ENCODE measurements at places on chromosomes 16 and 17.
A peak's percentile ranks its signal among the peaks of the same experiment; 100 is the strongest.

DNA sequence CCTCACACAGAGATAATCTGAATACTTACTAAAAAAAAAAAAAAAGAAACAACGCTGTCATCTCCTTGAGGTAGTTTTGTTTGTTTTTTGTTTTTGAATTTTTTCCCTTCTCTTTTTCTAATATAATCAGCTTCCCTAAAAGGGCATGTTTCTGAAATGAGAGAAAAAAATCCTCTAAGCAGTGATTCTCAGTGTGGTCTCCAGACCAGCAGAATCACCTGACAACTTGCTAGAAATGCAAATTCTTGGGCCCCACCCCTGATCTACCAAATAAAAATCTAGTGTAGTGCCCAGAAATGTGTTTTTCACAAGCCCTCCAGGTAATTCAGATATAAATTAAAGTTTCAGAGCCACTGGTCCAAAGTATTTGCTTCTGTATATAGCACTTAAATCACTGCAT, 65.4 kb downstream of the SSH2 start:
- no peaks in the 10 kb centered on the region for H3K27me3 ChIP-seq
- H3K27ac ChIP-seq, result no peak overlapping the region
- no peak for DNase-seq

GRCh38 chr17:6592173-6592572, 35.8 kb upstream of the PITPNM3 start:
- H3K27ac ChIP-seq, result no peak overlapping the region
- H3K4me3 ChIP-seq, result no peak overlapping the region
- H3K4me1 ChIP-seq, result no peaks in the 10 kb centered on the region
- no peaks in the 10 kb centered on the region for H3K27me3 ChIP-seq
- no peak for DNase-seq

- H3K4me1 ChIP-seq, result no peaks in the 10 kb centered on the region
- no peak overlapping the region for H3K27ac ChIP-seq
- H3K4me3 ChIP-seq, result no peak overlapping the region
- no peaks in the 10 kb centered on the region for H3K36me3 ChIP-seq
- no peak for DNase-seq
- H3K27me3 ChIP-seq, result no peaks in the 10 kb centered on the region
Observed at GRCh38 chr17:50322271-50322670, 23.7 kb upstream of the XYLT2 start.

- H3K4me3 ChIP-seq, result no peak overlapping the region
- H3K27ac ChIP-seq, result no peak overlapping the region
- no peaks in the 10 kb centered on the region for H3K36me3 ChIP-seq
- DNase-seq, result no peak
- H3K4me1 ChIP-seq, result peaks cover 13% of the 10 kb centered on the region
- no peaks in the 10 kb centered on the region for H3K27me3 ChIP-seq
Observed at GRCh38 chr17:8692916-8693315, 51.7 kb downstream of the CCDC42 start.

- peaks cover 88% of the 10 kb centered on the region for H3K36me3 ChIP-seq
- H3K4me3 ChIP-seq, result no peak overlapping the region
- no peaks in the 10 kb centered on the region for H3K27me3 ChIP-seq
- no peak overlapping the region for H3K27ac ChIP-seq
- H3K4me1 ChIP-seq, result no peaks in the 10 kb centered on the region
Observed at GRCh38 chr16:4882000-4882632, 34.8 kb downstream of the UBN1 start.

- H3K4me1 ChIP-seq, result peaks cover 12% of the 10 kb centered on the region
- H3K27me3 ChIP-seq, result no peaks in the 10 kb centered on the region
- H3K4me3 ChIP-seq, result no peak overlapping the region
- H3K27ac ChIP-seq, result no peak overlapping the region
- DNase-seq, result no peak
- H3K36me3 ChIP-seq, result no peaks in the 10 kb centered on the region
Observed at GRCh38 chr17:6509921-6510320, 46.4 kb downstream of the PITPNM3 start.

DNA sequence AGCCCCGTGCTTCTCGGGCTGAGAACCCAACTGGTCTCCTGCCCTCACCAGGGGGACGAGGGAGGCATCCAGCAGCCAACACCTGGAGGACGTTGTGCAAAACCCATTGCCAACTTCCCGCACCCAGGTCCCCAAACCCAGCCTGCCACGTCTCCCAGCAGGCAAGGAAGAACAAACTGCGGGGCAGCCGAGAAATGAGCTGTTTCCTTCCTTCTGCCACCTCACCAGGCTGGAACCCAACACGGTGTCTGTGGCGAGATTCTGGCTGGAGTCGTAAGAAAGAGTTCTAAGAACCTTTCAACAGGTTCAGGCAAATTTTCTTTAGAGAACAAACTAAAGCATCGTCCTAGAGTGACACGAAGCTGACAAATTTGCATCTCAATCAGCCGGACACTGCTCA, 3.6 kb downstream of the SLC43A2 start:
- H3K36me3 ChIP-seq, result no peaks in the 10 kb centered on the region
- H3K27ac ChIP-seq, result no peak overlapping the region
- DNase-seq, result no peak
- H3K27me3 ChIP-seq, result no peaks in the 10 kb centered on the region

DNA sequence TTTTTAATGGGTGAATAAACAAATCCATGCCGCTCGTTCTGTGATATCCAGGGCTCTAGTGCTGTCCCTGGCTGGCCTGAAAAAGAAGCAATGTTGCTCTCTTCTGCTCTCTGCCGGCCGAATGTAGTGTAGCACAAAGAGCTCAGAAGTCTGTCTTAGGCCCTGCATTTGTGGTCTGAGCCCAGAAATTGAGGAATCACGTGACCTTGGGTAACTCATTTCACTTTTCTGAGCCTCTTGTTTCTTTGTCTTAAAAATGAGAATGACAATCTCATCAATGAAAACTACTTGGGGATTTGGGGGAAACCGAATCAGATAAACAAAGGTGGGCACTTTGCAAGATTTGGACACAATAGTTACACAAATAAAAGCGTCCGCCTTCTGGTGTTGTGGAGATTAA, 381.6 kb upstream of the ASIC2 start:
- no peak overlapping the region for H3K27ac ChIP-seq
- DNase-seq, result peak; percentile 17
- H3K27me3 ChIP-seq, result no peaks in the 10 kb centered on the region
- no peaks in the 10 kb centered on the region for H3K4me1 ChIP-seq
- no peak overlapping the region for H3K4me3 ChIP-seq

DNA sequence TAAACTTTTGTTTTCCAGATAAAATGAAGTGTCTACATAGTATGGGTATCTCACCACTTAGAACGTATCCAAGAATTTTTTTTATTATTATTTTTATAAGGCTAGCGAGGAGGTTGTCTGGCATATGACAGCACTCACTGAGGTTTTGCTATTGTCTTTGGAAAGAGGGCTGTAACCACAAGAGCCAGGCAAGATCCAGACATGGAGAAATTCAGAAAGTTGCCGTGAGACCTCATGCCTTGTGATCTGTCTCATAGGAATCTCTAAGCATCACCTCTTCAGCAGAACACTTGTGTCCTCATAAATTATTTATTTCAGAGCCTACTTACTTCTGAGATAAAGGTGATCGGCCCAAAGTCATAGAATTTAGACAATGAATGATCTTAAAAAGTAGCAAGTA, 410.8 kb downstream of the CDH11 start:
- DNase-seq, result no peak
- no peaks in the 10 kb centered on the region for H3K36me3 ChIP-seq
- H3K4me3 ChIP-seq, result no peak overlapping the region
- no peaks in the 10 kb centered on the region for H3K4me1 ChIP-seq
- H3K27me3 ChIP-seq, result no peaks in the 10 kb centered on the region

DNA sequence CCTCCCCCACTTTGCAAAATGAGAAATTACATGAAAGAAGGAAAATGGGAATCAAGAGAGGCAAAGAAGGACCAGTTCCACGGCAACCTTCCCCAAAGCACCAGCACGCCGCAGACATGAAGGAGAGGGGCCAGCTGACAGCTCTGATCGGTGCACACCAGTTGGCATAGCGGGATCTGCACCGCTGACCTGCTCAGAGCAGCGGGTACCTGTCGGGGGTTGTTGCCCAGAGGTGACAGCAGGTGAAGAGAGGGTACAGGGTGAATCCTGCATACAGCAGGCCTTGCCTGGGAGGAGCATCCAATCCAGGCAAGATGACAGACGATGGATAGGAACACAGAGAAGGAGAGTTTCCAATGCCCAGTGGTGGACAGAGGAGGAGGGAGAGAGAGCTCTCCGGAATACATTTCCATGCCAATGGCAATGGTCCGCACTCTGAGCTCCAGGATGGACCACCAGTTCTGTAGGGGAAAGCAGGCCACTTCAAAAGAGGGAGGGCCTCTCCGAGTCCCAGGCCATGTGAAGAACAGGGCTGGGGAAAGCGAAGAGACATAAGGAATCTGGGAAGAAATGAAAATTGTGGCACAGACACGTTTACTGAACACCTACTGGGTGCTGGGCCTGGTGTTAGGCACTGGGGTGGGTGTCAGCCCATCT, 24.0 kb downstream of the CEP295NL start:
- H3K36me3 ChIP-seq, result no peaks in the 10 kb centered on the region
- no peak overlapping the region for H3K27ac ChIP-seq
- no peaks in the 10 kb centered on the region for H3K27me3 ChIP-seq
- no peak overlapping the region for H3K4me3 ChIP-seq

DNA sequence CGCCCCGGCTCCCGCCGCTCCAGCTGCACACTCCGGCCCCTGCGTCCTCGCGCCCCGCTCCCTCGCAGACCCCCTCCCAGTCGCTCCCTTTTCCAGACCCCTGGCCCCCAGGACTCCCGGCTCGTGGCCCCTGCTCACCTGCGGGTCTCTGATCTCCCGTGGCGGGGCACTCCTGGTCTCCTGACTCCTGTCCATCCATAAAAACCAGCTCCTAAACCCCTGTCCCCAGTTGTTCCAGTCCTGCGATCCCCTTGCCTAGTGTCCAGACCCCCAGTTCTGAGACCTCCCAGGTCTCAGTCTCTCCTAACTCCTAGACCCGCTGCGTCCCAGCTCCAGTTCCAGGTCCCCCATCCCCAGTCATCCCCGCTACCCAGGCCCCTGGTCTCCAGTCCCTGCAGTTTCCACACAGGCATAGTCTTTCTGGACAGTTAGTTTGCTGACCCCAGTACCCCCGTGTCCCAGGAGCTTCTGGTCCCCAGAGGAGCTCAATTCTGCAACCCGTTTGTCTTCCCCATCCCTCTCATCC, 379 bp downstream of the SNX29 start:
- H3K36me3 ChIP-seq, result no peaks in the 10 kb centered on the region
- DNase-seq, result no peak

DNA sequence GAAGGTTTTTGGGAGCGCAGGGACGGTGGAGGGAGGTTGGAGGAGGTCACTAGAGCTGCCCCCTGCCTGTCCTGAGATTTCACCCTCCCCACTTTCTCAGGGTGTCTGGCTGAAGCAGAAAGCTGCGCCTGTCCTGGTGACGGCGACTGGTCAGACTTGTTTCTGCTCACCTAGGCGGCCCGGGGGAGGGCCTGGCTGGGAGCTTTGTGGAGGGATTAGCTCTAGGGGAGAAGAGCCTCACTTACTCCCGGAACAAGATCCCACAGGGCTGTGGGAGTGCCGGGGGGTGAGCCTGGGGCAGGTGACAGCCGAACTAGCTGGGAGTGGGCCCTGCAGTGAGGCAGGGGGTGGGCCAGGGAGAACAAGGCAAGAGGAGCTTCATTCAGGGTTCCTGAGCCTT, 11.5 kb downstream of the NHERF1 start:
- no peaks in the 10 kb centered on the region for H3K36me3 ChIP-seq
- H3K4me3 ChIP-seq, result no peak overlapping the region
- no peak for DNase-seq
- H3K4me1 ChIP-seq, result peaks cover 70% of the 10 kb centered on the region
- H3K27me3 ChIP-seq, result no peaks in the 10 kb centered on the region
- H3K27ac ChIP-seq, result peak overlapping the region; percentile 70

Measured in H1 (cell line).